Left lobe of liver (tissue), 2 donors: ENCODE measurements at places on chromosomes 7 and 10.

DNA sequence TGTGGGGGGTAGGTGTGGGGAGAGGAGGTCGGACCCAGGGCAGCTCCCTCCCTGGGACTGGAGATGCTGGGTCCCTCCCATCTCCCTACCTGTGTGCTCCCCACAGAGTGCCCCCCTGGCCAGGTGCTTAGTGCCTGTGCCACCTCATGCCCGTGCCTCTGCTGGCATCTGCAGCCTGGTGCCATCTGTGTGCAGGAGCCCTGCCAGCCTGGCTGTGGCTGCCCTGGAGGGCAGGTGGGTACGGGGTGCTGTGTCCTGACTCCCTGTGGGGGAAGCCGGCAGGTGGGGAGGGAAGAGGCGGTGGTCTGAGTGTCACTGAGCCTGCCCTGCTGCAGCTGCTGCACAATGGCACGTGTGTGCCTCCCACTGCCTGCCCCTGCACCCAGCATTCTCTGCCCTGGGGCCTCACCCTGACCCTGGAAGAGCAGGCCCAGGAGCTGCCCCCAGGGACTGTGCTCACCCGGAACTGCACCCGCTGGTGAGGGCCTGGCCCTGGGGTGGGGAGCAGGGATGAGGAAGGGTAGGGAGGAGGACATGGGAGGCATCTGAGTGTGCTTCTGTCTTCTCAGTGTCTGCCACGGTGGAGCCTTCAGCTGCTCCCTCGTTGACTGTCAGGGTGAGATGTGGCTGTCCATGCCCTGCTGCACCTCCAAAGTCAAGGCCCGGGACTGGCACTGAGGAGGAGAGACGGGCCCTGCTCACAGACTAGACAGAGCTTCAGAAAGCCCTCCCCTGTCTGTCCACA is 11.7 kb upstream of the ZNF862 start:
- DNase-seq = no peak

- DNase-seq = no peak
These were observed 36.5 kb downstream of the GHRHR start for GRCh38 chr7:31000161-31000693.

DNA sequence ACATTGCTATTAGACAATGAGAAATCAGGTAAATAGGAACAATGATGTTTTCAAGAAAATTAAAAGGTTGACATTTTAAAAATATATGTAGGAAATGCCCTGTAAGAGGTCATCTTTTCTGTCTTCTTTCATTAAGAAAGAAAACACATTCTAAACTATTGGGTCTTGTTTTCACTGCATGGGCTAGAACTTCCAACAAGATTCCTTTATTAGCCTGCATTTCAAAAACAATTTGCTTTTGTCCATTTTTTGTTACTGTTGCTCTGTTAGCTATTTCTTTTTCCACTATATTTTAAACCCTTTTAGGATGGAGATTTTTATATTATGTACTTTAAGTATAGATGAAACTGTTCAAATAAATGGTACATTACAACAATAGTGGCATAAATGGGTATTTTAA is 9.2 kb downstream of the REEP3 start:
- DNase-seq = no peak

DNA sequence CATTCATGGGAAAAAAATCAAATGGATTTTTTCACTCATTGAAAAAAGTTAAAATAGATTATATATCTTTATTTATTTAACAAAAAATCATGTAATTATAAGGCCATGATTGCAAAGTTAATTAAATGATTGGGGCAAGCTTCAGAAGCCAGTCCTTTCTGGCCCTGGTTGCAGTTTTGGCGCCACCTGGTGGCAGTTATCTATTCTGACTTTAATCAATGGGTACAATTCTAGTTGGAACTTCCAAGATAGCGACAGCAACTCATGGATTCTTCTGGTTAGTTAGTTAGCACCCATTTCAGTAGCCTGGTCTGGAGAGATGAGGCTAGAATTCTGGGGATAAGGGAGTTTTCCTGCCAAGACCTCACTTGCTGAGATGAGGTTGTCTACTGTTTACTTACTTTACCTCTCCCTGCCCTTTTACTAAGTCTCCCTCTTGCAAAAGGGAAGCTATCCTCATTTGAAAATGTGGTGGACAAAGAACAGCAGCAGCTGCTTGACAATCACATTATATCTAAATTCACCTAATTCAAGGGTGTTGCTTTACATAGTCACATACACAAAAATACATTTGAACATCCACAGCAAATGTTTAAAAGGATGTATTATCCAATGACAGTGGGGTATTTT is 42.3 kb downstream of the NOC3L start:
- DNase-seq = peak; percentile 73

- DNase-seq = no peak
These were observed 35.6 kb downstream of the THNSL1 start for GRCh38 chr10:25052012-25052411.

DNA sequence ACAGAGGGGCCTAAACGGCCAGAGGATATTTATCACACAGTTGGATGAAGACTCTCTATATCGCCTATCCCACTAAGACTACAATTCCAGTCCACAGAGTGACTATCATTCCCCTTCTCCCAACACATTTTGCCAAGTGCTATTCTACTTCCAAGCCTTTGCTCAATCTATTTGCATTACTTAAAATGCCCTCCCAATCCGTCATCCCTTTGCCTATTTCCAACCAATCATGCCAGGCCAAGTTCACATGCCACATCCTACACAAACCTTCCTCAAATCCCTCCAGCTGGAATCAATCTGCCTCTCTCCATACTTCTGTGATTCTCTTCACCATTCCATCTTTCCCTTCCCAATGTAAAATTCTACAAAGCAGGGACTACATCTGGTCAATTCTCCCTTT is 38.2 kb downstream of the SMURF1 start:
- no peak for DNase-seq

- DNase-seq = peak; percentile 21
These were observed 18.5 kb upstream of the UBE3C start for GRCh38 chr7:157120181-157120580.

DNA sequence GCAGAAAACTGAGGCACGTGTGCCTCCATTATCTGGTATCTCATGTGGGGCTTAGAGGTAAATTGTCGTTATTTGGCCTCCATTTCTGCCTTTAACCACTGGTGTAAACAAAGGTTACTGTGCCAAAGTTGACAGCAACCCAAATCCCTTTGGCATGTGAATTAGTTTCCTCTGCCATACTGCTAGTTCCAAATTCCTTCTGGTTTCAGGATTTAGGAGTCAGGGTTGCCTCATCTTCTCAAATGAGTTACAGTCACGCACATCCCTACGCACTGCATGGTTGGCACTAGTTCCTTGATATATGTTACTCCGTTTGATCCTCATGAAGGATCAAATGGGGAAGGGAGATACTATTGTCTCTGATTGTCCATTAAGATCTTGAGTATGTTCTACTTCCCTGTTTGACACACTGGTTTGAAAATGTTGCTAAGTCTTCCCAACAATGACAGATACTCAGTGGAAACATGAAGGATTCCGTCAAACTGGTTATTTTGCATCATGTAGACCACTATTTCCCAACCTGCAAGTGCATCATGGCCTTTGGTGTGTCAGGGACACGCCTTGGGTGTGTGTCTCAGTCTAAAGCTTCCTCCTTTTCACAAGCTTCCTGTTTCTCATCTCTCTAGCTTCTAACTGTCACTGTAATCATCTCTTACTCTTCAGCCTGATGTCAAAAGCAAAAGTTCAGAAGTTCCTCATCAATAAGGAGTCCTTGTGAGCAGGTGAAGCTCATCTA is at the start of gene LIPN:
LIPN (plus strand) TSS at position 655 of the 736 bp plus-strand sequence. CDS start 1,386 bp downstream, outside the sequence.
- no peak for DNase-seq

DNA sequence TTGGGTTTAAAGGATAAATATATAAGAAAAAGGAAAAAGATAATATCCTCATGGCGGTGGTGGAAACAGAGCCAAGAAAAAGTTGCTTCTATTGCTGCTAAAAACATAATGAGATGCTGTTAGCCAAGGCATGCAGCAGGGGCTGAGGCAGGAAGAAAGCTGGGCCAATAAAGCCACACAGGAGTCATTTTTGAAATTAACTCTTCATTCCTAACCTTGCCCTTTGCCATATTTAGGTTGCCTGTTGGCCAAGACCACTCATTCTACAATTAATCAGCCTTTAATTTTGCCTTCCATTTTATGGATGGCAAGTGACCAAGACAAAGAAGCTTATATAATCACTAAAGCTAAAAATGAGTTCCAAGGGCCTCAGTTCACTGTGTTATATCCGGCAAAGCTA is 58.2 kb downstream of the ARMH3 start:
- no peak for DNase-seq

DNA sequence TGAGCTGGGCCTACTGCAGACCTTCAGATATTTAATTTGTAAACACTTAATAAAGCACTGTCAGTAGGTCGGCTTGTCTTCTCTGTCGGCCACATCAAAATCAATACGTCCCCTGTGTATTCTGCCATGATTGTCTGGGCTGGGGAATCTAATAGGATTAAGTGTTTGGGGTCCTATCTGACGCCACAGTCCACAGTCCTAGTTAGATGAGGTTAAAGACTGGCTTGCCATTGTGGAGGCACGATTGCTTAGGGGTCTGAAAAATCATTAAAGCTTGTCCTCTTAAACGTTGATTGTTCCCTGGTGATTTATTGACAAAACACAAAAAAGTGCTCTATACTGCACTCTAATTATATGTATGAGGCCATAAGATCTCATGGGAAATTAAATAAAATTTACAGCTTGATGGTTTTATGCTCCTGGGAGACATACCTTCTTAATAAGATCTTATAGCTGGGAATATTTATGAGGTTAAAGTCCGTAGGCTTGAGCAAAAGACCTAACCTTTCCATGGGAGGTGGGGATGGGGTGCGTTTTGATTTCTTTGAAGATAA is 650.3 kb upstream of the GALNT17 start:
- DNase-seq = no peak

GRCh38 chr7:93198472-93198871 is 27.8 kb downstream of the HEPACAM2 start:
- no peak for DNase-seq

DNA sequence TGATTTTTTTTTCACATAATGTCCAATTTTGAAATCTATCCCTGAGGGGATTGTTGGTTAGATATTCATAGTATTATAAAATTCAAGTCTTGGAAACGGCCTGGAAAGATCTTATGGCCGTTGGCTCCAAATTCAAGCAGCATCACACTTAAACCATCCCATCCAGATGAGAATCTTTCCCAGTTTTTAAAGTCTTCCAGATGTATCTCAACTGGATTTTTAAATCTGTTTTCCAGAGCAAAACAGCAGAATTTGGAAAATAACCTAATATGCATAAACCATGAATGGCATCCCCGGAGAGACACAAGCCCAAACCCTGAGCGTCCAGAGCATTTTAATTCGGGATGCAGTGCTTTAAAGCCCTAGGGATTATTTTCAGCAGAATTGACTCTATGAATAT is 208.2 kb upstream of the PRKCQ start:
- no peak for DNase-seq

DNA sequence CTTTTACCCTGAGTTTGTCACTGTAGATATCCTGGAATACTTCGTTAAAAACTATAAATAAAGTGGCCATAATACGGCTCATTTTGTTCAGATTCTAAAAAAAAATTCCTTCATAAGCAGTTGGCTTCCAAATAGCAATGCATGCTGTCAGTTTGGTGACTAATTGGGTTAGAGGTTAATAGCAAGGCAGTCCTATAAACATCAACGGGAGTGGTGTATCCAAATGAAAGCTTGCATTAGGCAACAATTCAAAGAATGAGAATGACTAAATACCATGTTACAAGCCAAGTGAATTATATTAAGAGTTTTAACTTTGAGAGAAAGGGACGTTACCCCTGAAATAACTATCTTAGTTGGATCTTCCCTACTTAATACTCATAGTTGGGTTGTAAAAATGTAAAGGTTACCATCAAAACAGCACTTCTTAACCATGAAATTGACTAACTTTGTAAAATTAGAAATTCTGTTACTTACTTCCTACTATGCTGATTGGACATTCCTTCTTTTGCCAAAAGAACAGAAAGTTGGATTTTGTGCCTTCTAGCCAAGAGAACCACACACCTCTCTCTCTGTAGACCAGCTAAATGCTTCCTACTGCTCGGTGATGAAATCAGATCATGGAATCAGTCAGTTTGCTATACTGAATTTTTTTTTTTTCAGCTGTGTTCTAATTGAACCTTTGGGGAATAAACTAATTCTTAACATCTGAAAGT is 98.0 kb downstream of the KAT6B start:
- no peak for DNase-seq

DNA sequence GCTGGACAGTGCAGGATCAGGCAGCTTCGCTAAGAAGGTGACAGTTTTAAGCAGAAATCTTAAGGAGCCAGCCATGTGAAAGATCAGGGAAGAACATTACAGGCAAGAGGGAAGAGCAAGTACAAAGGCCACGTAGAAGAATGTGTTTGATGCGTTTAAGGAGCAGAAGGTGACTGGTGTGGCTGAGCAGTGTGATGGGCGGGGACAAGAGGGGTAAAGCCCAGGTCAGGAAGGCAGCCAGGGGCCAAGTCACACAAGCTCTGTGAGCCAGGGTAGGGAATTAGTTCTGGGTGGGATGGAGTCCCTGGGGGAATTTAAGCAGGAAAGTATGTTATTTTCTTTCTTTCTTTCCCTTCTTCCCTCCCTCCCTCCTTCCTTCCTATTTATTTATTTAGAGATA is 166.9 kb downstream of the SH3PXD2A start:
- no peak for DNase-seq

DNA sequence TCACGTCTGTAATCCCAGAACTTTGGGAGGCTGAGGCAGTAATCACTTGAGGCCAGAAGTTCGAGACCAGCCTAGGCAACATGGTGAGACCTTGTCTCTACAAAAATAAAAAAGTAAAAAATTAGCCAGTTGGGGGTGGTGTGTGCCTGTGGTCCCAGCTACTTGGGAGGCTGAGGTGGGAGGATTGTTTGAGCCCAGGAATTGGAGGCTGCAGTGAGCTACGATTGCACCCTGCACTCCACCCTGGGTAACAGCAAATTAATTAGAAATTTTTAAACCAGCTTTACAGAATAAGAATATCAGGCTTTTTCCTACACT is 136.0 kb downstream of the EPC1 start:
- no peak for DNase-seq

GRCh38 chr10:121753726-121754476 is 155.7 kb upstream of the FGFR2 start:
- DNase-seq = no peak

- DNase-seq = no peak
These were observed 9.4 kb downstream of the TMEM273 start for GRCh38 chr10:49178489-49179471.

- DNase-seq = no peak
These were observed 76.7 kb downstream of the SFMBT2 start for GRCh38 chr10:7333961-7334641.
